ENCODE measurements at places on chromosomes 4 and X.

- no peak overlapping the region for H3K4me3 ChIP-seq
- no peaks in the 10 kb centered on the region for H3K27me3 ChIP-seq
- DNase-seq = no peak
- H3K4me1 ChIP-seq = no peaks in the 10 kb centered on the region
- no peak overlapping the region for H3K27ac ChIP-seq
- no peaks in the 10 kb centered on the region for H3K36me3 ChIP-seq
These were observed 34.1 kb downstream of the SLITRK4 start for GRCh38 chrX:143601809-143602208.

- H3K27me3 ChIP-seq = no peaks in the 10 kb centered on the region
- H3K4me1 ChIP-seq = peaks cover 8% of the 10 kb centered on the region
- peak; percentile 73 for DNase-seq
- H3K27ac ChIP-seq = peak overlapping the region; percentile 13
- H3K36me3 ChIP-seq = no peaks in the 10 kb centered on the region
These were observed 69.4 kb downstream of the HMGB2 start for GRCh38 chr4:173264684-173265185.

DNA sequence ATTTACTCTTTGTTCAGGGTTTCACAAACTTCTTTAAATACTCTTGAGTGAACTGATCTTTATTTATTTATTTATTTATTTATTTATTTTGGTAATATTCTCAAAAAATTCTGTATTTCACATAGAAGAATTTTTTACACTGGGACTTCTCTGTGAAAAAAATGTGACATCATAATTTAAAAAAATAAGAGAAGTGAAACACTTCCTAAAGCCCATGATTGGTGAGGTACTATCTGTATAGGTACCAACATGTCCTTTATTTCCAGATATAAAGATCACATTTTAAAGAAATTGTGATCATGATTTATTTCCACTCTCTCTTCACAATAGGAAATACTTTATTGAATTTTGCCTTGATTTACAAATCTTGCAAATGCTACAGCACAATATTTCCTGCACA, 497.1 kb downstream of the FAT4 start:
- no peak overlapping the region for H3K4me3 ChIP-seq
- H3K27ac ChIP-seq = no peak overlapping the region
- H3K4me1 ChIP-seq = no peaks in the 10 kb centered on the region
- no peaks in the 10 kb centered on the region for H3K36me3 ChIP-seq

DNA sequence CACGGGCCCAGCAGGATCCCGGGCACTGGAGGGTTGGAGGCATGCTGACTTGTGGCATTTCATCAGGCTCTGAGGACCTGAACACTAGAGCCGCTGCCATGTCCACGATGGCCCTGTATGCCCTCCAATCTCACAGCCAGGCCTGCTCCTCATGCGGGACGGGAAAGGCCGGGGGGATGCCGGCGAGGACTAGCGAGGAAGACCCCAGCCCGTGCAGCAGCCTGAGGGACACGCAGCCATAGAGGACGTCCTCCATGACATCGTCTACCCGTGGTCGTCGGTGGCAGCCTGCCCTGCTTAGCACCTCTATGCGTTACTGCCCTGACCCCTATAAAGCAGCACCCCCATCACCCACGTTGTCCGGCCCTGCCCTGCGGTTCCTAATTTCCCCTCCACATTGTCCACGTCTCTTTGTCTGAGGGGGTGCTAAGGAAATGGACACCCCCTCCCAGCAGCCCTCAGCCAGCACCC, 32.6 kb downstream of the HMX1 start:
- H3K36me3 ChIP-seq = no peaks in the 10 kb centered on the region
- H3K4me1 ChIP-seq = no peaks in the 10 kb centered on the region
- H3K27me3 ChIP-seq = no peaks in the 10 kb centered on the region
- no peak overlapping the region for H3K27ac ChIP-seq
- no peak overlapping the region for H3K4me3 ChIP-seq

DNA sequence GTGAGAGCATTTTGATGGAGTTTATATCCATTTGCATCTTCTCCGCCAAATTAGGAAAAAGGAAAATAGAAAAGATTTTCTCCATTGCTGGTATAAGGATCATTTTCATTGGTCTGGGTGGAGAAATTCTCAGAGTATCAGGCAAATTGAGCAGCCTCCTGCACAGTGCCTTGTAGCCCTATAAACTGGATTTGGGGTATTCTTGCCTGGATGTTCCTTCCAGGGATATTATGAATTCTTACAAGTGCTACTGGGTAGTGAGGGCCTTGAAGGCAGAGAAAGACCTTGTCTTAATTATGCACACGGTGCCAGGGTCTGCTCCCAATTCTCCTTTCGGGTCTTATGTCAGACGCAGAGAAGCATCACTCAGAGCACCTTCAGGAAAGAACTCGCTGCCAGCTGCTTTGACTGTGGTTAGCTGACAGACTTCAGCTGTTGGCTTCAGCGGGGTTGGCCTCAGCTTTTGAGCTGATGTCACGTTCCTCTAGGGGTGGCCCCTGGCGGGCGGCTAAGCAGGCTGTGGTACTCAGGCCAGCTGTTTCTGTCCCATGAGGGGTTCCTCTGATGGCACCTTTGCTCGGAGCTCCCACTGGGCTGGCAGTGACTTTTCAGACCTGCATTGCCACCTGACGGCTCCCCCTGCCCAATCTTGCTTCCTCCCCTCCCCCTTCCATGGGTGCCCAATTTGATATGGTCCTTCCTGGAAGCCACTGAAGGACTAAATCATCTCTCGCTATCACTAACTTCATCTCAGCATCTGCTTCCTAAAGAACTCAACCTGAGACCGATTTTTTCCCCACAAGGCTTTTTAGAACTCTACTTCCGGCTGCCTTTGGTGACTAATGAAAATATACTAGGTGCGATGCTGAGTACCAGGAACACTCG, 519.5 kb downstream of the BCOR start:
- no peak overlapping the region for H3K4me3 ChIP-seq
- H3K27ac ChIP-seq = peak overlapping the region; percentile 38
- no peaks in the 10 kb centered on the region for H3K4me1 ChIP-seq
- DNase-seq = peak; percentile 37
- H3K36me3 ChIP-seq = no peaks in the 10 kb centered on the region

GRCh38 chr4:31995943-31996901, 1276.1 kb downstream of the PCDH7 start:
- no peak for DNase-seq
- no peaks in the 10 kb centered on the region for H3K4me1 ChIP-seq
- no peak overlapping the region for H3K27ac ChIP-seq
- no peak overlapping the region for H3K4me3 ChIP-seq

- no peak for DNase-seq
- H3K4me3 ChIP-seq = no peak overlapping the region
- no peaks in the 10 kb centered on the region for H3K27me3 ChIP-seq
- no peaks in the 10 kb centered on the region for H3K36me3 ChIP-seq
- no peak overlapping the region for H3K27ac ChIP-seq
- H3K4me1 ChIP-seq = no peaks in the 10 kb centered on the region
These were observed 6.5 kb downstream of the CENPU start for GRCh38 chr4:184727430-184727829.

DNA sequence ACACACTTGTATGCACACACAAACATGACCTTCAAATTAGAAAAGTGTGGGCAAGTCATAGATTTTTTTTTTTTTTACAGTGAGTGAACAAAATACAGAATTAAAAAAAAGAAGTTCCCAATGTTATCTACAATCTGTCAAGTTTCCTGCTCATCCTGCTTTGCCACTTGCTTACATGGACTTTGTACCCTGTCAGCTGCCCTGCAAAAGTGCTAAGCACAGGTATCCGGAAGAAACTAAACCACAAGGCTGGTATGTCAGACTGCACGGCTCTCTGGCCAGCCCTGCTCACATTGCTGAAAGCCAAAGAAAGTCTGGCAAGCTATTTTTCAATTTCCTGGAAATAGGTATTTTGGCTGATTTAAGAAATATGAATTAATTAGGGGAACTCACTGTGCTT, 38.9 kb upstream of the BCLAF3 start:
- no peaks in the 10 kb centered on the region for H3K36me3 ChIP-seq
- DNase-seq = no peak
- H3K4me3 ChIP-seq = no peak overlapping the region
- no peak overlapping the region for H3K27ac ChIP-seq
